Choroid plexus epithelial cell (primary cell): ENCODE measurements at places on chromosomes 1 and 21.

DNA sequence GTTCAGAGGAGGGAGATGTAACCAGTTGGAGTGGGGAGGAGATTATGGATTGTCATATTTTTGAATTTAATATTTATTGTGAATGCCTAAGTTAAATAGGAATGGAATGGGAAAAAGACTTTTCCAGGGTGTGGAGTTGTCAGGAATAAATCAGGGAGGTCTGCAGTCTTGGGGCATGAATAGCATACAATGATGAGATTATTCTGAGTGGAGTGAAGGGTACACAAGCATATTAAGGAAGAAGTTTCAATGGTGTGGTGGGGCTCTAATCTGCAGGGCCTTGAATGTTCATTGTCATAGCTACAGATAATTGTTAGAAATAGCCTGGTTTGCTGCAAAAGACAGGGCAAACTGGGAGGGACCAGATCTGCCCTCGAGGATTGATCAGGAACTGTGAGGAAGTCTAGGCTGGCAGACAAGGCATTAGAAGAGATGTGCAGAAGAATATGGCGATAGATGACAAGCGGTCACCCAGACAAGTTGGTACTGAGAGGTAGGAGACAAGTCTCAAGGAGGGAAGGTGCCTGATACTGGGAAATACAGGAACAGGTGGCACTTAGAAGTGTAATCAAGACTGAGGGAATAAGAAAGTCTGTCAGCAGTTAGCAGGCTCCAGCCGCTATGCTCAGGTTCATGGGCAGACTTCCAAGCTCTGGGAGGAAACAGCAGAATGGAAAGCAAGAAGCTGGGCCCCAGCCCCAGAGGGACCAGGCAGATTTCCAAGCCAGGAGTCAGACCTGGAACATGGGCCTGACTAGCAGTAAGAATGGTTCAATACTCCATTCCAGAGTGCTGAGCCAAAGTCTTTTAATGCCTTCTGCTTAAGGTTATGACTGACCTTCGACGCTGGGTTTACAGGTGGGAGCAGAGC, 20.9 kb upstream of the RGL1 start:
- peak; percentile 93 for DNase-seq

DNA sequence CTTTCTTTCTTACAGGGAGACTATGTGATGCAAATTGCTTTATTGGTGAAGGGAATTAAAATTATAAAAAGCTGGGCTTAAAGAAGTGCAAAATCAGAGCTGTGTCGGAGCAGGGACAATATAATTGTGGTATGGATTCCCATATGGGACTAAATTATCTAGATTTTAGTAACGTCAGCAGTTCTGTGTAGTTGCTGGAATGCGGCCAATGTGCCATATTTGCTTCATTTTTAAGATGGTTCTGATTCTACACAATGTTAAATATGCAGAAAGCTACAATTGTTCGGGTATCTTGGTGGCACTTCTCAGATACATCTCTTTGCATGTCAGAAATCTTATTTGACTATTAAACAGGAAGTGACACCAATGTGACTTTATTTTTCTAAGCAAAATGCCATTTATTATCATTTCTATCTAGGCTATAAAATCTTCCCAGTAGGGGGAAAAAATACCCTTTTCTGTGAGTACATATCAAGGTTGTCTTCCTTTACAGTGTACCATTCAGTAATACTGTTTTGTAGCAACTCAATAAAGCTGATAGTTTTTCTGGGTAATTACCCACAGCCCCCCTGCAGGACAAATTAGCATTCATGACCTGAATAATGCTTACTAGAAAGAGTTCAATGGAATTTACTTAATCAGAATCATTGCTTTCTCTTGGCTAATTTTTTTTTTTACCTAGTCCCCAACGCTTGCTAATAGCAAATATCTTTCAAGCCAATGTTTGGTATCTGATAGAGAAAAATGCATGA, 288.3 kb upstream of the ADGRL2 start:
- DNase-seq, result peak; percentile 31

DNA sequence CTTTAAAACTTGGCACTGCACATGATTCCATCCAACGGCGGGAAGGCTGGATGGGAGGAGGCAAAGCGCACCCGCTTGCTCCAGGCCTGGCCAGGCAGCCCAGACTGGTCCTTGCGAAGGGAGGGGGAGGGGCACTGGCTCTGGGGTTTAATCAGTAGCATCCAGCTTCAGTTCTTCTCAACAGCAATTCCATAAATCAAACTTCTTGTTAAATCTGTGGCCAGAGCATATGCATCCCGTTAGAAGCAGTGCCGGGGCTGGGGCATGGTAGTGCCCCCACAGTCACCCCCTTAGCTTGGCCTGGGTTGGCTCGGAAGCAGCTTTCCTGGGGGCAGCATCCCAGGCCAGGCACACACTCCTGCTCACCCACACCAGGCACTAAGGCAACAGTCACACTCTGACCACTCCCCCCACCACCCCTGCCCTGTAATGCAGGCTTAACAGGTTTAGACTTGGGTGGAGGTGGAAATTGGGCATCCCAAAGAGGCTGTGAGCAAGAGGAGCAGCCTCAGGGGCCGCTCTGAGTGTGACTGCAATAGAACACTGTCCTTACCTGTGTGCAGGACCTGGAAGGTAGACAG, 94.1 kb upstream of the CASZ1 start:
- DNase-seq, result no peak

GRCh38 chr1:237799762-237800474, 90.8 kb downstream of the ZP4 start:
- DNase-seq, result peak; percentile 50

DNA sequence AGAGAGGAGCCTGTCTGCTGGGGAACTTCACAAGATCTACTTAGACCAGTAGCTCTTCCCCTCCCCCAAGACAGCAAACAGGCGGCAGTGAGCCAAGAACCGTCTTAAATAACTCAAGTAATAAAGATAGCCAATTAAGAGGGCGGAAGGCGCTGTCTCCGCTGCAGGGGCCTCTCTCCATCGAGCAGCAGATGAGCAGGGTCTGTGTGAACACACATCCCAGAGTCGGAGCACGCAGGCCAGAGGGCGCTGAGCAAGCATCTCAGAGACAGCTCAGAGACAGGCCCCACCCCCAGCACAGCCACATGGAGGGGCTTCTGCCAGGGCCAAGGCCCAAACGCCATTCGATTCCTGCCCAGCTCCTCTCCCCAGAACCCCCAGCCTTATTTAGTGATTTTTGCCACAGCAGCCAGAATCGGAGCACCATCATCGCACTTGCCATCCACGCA, 11.1 kb downstream of the IFFO2 start:
- DNase-seq, result peak; percentile 72

DNA sequence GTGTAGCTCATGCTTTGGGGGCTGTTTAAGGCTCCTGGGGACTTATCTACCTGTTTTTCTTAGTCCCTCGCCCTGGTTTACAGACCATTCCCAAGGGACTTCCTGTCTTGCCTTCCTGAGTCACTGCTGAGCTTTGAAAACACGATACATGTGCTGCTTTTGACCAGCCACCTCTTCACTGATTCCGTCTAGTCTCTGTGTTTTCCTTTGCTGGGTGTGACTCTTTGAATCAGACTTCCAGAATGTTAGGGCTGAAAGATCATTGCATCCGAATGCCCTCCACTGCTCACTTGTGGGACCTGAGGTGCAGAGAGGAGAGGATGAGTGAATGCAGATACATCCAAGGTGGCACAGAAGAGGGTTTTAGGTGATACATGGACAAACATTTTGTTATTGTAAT, 35.4 kb upstream of the CITED4 start:
- peak; percentile 57 for DNase-seq

DNA sequence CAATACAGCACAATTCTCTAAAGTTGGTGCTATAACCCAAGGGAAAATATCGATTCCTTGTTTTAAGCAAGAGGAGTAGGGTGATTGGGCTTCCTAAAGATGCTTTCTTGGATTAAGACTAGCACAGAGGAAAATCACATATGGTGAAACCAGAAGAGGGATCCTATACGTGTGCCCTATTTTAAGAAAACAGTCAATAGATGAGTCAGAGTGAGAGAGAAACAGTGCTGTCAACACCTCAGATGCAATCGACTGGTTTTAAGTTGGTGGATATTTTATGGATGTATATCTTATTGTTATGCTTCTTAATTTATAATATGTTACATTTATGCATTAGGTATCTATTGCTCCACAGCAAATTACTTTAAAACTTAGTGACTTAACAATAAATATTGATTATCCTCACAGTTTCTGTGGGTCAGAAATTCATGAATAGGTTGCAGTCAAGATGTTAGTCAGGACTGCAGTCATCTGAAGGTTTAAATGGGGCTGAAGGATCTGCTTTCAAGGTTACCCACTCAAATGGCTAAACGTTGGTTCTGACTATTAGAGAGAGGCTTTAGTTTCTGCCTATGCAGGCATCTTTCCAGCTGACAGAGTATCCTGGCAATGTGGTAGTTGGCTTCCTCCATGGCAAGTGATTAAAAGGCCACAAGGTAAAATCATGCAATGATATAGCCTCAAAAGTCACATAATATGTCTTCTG, 61.6 kb upstream of the DEPDC1 start:
- no peak for DNase-seq

DNA sequence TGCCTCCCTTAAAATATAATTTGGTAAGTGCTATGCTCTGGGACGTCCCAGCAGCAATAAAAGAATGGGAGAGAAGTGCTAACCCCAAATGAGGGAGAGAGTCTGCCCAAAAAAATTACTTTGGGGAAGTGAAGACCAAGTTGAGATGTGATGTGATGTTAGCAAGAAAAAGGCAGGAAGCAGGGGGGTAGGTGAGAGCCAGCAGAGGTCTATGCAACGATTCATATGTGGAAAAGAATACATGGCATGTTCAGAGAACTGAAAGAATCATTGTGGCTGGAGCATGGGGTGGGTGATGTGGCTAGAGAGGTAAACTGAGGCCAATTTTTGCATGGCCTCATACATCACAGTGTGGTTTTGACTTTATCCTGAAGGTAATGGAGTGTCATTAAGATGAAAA, 5.6 kb upstream of the CTPS1 start:
- DNase-seq, result no peak

GRCh38 chr21:14531757-14532316, 14.3 kb downstream of the SAMSN1 start:
- no peak for DNase-seq

- no peak for DNase-seq
Measured at GRCh38 chr1:151721788-151722510, 627 bp downstream of the RIIAD1 start.

GRCh38 chr1:33569331-33569730, 96.9 kb downstream of the ZSCAN20 start:
- DNase-seq, result no peak

DNA sequence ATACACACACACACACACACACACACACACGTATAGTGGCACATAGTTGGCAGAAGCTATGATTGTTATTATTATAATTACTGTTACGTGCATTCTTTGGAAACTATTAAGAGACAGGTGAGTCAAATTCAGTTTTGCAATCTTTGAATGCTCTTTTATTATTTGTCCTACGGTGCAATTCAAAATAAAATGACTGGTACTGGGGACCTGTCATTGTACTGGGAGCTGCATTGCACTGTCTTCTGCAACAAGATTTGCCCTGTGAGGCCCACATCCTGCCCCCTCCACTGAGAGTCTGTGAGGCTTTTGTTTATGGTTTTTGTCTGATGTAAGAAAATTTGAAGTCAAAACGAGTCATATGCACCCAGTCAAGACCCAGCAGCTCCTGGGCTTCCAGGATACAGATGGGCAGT, 1.9 kb downstream of the LY9 start:
- DNase-seq, result no peak
